Urothelium cell line (cell line): ENCODE measurements at places on chromosomes 7 and 10.

- no peak for DNase-seq
Measured at GRCh38 chr7:4115442-4115841, 566.7 kb upstream of the FOXK1 start.

- no peak for DNase-seq
Measured at GRCh38 chr10:113543107-113543955, 9.5 kb upstream of the HABP2 start.

GRCh38 chr10:69242040-69242851 is 22.1 kb downstream of the HKDC1 start:
- no peak for DNase-seq

DNA sequence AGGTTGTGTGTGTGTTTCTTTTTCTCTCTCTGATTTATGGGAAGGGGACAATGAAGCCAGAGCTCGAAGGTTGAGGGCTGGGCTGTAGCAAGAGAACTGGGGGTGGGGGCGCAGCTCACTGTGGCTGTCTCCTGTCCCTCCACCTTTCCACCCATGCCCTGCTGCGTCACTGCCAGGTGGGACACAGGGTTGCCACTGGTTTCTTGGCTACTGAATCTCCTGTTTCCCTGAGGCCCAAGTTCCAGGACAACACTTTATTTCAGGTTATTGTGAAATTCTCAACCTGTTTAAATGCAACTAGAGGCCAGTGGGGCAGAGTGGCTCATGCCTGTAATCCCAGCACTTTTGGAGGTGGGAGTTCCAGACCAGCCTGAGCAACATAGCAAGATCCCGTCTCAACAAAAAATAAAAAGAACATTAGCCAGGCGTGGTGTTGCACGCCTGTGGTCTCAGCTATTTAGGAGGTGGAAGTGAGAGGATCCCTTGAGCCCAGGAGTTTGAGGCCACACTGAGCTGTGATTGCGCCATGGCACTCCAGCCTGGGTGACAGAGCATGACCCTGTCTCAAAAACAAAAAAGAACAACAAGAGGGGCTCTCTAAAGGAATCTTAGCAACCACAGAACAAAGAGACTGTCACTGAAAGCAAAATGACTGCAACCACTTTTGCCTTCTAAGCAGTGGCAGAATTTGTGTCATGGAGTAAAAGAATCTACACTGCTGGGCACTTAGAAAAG is 22.6 kb downstream of the TBATA start:
- no peak for DNase-seq

DNA sequence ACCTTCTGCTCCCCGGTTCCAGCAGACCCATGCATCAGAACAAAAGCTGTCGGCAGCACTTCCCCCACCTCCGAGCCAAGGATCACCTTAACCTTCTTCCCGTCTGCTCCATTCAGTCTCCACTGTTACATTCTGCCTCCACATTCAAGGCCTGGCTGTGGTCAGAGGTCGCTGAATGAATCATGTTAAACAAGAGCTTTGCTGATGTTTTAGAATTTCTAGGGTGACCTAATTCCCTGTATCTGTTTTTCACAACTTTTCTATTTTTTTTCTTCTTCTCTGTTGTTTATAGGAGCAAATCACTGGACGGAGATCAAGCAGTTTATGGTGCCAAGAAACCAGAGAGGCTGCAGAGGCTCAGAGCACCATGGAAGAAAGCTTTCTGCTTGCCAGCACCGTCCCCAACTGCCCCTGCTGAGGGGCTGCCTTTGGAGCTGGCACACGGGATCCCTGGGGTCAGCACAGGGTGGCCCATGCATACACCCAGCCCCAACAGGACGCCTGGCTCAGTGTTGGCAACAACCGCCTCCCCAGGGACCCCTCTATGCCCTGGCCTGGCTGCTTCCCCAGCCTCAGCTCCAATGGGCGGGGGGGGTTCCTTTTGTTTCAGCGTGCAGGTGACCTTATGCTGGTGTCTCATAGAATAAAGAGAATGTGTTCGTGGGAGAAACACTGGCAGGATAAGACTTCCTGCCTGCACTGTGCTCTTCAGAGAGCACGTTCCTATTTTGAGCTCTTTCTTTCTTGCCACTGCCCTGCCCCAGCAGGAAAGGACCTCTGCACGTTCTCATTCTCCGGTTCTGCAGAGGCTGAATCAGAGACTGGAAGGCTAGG is 182.7 kb upstream of the LYZL2 start:
- DNase-seq, result peak; percentile 46

DNA sequence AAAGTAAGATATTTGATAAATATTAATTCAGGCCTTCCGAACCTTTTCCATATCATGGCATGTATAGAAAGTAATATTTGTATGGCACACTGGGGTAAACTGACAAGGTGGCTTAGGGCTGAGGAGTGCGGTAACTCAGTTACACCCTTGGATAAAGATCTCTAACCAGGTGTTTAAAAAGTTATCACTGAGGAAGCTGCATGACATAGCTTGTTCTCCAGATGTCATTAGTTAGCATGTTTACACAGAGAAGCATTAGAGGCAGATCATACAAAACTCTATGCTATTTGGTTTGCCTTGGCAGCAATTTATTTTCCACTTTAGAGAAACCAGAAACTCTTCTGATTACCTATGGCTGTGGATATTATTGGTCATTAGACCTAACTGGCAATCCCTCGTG is 118.2 kb downstream of the ST7 start:
- no peak for DNase-seq

DNA sequence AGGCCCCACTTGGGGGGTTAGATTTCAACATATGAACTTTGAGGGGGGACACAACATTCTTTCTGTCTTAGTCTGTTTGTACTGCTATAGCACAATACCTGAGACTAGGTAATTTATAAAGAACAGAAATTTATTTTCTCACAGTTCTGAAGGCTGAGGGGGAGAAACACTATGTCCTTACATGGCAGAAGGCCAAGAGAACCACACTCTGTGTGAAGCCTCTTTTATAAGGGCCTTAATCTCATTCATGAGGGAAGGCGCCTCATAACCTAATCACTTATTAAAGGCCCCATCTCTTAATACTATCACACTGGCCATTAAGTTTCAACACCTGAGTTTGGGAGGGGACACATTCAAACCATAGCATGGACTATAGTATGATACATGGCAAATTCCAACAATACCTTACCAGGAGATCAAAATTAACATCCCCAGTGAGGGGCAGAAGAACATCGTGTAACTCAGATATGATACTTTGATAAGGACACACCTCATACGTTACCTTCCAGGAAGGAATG is 9.3 kb upstream of the PDLIM1 start:
- DNase-seq, result no peak

- peak; percentile 52 for DNase-seq
Measured at GRCh38 chr10:84076540-84077195, 62.6 kb upstream of the GHITM start.

GRCh38 chr10:3148994-3149393 is 23.6 kb downstream of the PITRM1 start:
- DNase-seq, result no peak

DNA sequence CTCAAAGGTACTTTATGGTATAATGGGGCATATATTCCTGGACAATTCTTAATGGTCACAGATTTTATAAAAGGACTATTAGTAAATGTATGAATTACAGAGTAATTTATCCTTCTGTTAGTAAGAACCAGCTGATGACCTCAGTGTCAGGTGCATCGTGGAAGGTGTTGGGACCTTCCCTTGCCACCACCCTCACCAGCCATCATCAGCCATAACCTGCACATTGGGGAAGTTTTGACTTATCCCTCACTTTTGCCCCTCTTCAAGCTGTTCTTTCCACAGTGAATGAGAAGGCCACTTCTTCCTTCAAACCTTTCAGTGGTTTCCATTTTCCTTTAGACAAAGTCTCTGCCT is 52.2 kb downstream of the FIGNL1 start:
- no peak for DNase-seq

DNA sequence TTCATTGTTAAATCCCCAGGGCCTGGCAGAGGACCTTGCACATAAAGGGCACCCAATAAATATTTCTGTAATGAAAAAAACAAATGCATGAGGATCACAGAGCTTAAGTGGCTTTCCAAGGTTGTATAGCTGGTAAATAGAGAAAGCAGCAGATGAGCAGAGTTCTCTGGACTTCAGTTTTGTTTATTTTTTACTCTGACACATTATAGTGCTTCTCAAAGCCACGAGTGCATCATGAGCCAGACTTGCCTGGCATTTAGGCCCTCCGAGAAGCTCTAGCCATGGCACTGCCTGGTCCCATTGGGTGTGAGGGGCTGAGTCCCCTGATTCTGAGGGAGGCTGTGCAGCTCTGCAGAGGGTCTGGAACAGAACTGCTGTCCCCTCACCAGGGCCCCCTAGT is 87.2 kb upstream of the ZNF32 start:
- no peak for DNase-seq

GRCh38 chr7:53940483-53940882 is 601.7 kb upstream of the VSTM2A start:
- no peak for DNase-seq

- DNase-seq, result no peak
Measured at GRCh38 chr10:3763035-3763456, 22.0 kb downstream of the KLF6 start.

DNA sequence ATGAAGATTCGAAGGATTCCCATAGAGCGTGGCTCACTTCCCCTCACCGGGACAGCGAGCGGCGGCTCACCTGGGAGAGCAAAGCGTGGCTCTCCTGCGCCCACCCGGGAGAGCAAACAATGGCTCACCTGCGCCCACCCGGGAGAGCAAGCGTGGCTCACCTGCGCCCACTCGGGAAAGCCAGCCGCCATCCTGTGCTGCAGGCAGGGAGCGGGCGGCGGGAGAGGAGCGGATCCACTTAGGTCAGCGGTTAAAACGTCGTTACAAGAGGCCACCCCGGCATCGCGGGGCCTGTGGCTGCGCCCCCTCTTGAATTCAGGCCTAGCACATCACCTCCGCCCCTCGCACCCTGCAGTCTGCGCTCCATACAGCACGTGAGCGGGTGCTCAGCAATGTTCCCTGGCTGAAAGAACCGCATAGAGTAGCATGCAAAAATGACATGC is 461 bp upstream of the FIGNL1 start:
- DNase-seq, result no peak

- no peak for DNase-seq
Measured at GRCh38 chr7:4642468-4643203, 39.5 kb upstream of the FOXK1 start.

DNA sequence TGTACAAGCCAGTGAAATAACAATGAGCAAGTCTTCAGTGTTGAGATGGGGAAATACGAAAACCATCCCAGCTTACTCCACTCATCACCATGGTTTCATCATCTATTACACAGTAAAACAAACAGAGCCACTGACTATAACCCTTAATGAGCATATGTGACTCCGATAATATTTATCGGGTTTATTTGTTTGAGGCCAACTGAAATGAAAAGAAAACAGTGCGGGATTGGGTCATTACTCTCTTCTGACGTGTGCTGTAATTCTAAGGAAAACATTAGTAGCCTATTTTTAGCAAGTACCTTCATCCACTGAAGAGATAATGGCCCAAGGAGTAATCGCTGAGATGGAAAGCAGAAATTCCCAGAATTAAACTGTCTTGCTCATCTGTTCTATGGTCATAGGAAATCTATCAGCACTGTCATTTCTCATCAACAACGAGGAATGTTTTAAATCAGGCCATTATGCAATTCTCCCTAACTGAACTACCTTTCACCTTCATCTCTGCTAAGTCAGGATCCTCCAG is 716.5 kb downstream of the INHBA start:
- no peak for DNase-seq

DNA sequence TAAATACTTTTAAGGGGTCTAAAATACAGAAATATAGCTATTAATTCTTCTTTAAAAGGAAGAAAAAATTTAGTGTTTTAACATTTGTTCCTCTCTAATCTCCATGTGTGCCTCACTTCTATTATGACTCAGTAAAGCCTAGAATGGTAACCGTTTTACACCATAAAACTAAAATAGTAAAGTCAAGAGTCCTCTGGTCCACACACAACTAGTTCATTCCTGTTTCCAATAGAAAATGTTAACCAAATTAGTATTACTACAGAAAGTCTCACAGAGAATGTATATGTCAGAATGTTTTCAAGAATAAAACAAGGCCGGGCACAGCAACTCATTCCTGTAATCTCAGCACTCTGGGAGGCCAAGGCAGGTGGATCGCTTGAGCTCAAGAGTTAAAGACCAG is 55.8 kb downstream of the CNOT4 start:
- DNase-seq, result no peak

DNA sequence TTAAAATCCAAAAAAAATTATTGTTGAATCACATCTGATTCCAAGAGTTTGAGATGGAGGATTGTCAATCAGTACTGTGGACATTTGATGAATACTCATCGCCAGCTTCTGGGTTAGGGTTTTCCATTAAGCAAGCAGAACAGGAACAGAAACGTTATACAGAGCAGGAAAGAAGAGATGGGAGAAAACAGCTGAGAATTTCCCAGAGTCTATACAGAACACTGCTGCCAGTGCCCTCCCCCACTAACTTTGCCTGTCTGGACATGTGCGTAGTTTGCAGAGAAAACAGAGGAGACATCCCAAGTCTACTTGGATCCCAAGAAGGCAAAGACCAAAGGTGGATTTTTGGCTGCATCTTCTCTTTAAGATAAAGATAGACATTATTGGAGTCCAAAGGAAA is 19.0 kb downstream of the C10orf90 start:
- no peak for DNase-seq

- DNase-seq, result no peak
Measured at GRCh38 chr7:117588352-117588794, 108.5 kb downstream of the CFTR start.

GRCh38 chr10:31129880-31130405 is 98.3 kb upstream of the ZNF438 start:
- no peak for DNase-seq

GRCh38 chr7:147171013-147171391 is 1054.4 kb downstream of the CNTNAP2 start:
- no peak for DNase-seq

- DNase-seq, result no peak
Measured at GRCh38 chr10:74008212-74008731, 10.4 kb downstream of the VCL start.

DNA sequence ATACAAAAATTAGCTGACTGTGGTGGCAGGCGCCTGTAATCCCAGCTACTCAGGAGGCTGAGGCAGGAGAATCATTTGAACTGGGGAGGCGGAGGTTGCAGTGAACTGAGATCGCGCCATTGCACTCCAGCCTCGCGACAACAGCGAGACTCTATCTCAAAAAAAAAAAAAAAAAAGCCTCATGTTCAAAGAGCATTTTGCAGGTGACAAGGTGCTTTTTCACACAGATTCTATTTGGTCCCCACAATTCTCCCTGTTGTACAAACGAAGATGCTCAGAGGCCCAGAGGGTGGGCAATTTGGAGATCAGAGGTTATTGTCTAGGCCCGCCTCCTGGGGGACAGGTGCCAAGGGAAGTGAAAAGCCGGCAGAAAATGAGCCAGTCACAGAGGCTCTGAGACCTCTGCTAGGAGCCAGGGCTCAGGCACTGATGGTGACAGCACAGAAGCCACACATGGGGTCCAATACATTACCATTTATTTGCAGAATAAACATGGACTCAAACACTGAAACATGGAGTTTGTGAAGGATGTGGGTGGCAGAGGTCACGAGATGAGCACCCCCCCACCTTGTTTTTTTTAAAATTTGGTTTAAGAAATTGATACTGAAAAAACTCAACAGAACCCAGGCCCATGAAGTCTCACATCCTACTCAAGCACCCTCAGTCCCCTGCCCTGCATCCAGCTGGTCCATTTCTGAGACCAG is 882 bp upstream of the GAL3ST4 start:
- DNase-seq, result peak; percentile 13

- DNase-seq, result no peak
Measured at GRCh38 chr7:24284699-24285506, 913 bp downstream of the NPY start.

- DNase-seq, result no peak
Measured at GRCh38 chr7:133540096-133540860, 287.4 kb downstream of the EXOC4 start.
